ENCODE measurements at places on chromosomes 1 and 21.

DNA sequence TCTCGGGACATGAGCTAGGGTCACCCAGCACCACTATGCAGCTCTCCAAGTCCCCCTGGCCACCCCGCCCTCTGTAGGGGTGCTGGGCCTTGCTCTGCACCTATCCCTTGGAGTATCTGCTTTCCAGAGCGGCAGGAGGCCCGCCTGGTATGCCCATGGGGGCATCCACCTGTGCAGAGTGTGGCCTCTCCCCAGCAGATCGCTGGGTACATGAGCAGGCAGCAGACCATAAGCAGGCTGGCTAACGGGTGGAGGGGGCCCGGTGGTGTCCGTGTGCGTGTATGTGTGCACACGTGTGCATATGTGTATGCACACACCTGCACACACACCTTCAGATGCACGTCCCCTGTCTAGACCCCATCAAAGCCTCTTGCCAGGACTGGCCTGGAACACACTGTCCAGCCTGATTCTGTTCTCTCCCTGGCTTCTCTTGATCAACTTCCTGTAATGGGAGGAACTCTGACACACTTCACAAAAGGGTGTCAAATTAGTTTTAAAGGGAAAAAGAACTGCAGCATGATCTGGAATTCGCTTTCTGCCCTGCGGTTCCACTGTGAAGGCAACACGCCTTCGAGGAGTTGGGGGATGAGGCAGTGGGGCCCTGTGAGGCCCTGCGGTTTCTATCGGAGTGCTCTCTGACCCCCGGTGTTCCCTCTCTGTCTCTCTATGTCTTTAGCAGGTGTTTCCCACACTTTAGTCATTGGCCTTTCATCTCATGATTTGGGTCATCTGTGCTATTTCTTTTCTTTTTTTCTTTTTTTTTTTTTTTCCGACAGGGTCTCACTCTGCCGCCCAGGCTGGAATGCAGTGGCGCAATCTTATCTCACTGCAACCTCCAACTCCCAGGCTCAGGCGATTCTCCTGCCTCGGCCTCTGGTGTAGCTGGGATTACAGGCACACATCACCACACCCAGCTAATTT, 17.2 kb upstream of the NPHP4 start:
- no peak for DNase-seq

DNA sequence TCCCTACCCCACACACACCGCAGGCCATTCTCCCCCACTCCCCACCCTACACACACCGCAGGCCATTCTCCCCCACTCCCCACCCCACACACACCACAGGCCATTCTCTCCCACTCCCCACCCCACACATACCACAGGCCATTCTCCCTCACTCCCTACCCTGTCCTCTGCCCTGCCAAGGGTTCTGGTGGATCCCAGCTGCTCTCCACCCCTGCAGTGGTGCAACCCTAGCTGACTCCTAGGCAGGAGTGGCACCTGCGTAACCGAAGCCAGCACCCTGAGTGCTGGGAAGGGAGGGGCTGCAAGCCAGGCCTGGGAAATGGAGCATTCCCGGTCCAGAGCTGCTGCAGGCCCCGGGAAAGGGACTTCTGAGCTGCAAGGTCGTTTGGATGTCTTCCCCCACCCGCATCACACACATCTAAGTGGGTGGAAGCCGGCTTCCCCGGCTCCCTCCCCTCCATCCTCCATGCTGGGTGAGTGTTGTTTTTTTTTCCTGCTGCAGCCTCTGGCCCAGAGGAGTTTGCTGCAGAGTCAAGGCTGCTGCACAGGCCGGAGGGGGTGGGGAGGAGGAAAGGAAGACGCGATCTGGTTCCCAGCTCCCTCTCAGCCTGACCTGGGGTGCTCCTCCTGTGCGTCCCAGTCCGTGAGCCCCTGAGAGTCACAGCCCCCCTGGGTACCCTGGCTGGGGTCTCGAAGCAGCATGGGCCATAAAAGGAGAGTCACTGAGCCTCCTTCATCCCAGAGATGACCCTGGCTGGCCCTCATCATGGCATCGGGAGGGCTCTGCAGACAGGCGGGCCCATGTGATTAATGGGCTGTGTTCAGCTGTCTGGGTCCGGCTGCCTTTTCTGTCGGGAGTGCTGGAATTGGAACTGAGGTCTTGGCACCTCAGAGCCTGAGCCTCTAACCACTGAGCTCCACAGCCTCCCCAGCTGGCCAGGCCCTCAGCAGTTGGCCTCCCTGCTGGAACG, 16.1 kb downstream of the H6PD start:
- no peak for DNase-seq

DNA sequence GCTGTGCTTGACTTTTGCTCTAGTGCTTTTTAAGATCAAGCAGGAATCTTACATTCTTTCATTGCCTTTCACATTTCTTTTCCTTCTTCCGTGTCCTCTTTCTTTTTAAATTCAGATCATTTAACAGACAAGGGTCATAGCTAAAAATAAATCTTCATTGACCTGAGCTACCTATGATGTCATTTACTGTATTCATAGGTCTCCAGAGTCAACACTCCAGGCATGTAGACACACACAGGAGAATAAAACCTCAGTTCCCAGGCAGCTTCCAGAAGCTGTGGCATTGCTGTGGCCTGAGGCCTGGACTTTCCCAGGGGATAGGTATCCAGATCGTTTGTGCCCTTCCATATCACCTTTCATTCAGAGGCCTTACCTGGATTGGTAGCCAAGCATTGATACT, 38.5 kb upstream of the ENAH start:
- no peak for DNase-seq

- peak; percentile 88 for DNase-seq
These were observed at the start of the genes ACAP3 and PUSL1 for GRCh38 chr1:1307923-1308755. Gene ACAP3, minus strand, starts transcription at chr1:1307930. Its CDS starts 115 bp downstream, at chr1:1307815. Gene PUSL1, plus strand, starts transcription at chr1:1308597. Its CDS starts 47 bp downstream, at chr1:1308644.

DNA sequence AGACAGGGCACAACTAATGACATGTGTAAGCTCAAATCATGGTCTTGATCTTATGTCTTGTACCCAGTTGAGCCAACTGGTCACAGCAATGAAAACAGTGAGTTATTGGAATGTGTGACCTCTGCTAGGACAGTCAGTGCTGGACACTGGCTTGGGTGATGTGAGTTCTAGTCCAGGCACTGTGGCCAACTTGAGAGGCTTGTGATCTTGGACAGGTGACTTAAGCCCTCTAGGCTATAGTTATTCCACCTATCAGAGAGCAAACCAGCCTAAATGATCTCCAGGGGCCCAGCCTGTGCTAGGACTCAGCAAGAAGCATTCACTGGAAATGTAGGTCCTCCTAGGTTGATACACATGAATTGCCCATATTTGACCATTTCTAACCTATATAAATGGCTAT, 1.1 kb downstream of the KCNE2 start:
- no peak for DNase-seq

- no peak for DNase-seq
These were observed 66.1 kb upstream of the TMPRSS2 start for GRCh38 chr21:41573902-41574690.

DNA sequence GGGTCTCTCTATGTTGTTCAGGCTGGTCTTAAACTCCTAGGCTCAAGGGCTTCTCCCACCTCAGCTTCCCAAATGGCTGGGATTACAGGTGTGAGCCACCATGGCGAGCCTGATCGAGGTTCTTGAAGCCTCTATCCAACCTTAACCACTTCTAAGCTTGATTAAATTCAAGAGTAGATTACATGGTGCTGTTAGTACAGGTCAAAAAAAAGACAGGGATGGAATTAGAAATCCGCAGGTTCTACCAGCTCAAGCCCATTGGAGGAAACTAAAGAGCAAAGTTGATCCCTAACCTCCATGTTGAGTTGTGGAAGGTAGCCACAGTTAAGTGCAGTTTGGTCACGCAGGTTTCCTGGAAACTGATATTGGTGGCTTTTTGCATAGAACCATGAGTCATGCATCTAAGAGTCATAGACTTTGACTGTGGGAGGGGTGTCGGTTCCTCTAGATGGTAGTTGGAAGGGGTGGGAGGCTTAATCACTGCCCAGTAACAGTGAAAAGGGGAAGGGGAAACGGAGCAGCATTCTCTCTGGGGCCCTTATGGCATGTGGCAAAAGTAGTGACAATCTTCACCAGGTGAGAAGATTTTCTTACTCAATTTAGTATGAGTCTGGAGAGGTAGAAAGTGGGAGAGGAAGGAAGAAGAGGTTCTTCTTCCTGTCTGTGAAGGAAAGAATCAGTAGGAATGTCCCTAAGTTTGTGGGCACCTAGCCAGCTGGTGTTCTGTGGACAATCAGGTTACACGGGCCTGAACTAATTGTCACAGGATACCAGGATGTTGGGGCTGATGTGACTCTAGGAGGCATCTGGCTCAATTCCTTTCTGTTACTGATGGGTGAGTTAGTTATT, 7.0 kb downstream of the CD53 start:
- peak; percentile 69 for DNase-seq

Data from stimulated activated CD8-positive, alpha-beta memory T cell treated with anti-CD3 and anti-CD28 coated beads, Interleukin-4, amount 100 ng/mL, for 48 hours (primary cell).